ENCODE measurements at places on chromosomes 7 and 10.
A peak's percentile ranks its signal among the peaks of the same experiment; 100 is the strongest.

GRCh38 chr7:120931243-120931642 lies 19.3 kb upstream of the ING3 start:
- DNase-seq, result no peak

DNA sequence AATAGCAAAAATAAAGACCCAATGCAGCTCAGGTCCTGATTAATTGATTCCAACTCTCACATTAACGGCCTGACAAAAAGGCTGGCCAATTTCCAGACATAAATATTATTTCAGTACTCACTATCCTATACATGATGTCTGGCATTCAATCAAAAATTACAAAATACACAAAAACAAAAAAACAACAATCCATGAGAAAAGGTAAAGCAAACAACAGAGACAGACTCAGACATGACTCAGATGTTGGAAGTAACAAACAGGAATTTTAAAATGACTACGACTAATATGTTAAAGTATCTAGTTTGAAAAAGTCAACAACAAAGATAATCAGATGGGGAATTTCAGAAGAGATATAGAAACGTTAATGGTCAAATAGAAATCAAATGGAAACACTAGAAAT lies 152.8 kb downstream of the AMPH start:
- no peak for DNase-seq

DNA sequence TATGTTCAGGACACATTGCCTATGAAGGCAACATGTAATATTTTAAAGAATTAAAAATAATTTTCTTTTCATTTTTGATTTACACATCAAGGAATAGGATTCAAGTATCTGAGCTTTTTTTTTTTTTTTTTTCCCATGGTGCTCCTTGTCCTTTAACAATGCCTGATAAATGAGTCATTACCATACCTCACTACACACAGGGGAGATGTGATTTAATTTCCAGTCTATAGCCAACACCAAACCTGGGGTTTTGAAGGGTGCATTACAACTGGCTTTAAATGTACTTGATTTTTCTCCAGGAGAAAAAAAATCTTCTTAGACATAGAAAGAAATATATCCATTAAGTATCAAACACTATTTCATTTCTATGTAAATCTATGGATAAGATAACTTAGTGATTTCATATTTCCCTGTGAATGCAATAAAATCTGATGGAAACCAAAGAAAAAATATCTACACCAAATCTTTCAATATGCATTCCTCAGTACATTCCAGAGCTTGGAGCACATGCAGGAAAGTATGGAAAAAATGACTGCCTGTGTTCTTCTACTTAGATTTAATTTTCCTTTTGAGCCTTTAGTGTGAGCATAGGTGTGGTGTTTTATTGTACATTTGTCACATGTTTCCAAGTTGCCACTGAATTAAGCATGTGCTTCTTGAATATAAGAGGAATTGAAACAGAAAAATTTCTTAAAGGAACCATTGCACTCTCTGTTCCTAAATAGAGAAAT lies 204.8 kb upstream of the MEOX2 start:
- DNase-seq, result no peak

DNA sequence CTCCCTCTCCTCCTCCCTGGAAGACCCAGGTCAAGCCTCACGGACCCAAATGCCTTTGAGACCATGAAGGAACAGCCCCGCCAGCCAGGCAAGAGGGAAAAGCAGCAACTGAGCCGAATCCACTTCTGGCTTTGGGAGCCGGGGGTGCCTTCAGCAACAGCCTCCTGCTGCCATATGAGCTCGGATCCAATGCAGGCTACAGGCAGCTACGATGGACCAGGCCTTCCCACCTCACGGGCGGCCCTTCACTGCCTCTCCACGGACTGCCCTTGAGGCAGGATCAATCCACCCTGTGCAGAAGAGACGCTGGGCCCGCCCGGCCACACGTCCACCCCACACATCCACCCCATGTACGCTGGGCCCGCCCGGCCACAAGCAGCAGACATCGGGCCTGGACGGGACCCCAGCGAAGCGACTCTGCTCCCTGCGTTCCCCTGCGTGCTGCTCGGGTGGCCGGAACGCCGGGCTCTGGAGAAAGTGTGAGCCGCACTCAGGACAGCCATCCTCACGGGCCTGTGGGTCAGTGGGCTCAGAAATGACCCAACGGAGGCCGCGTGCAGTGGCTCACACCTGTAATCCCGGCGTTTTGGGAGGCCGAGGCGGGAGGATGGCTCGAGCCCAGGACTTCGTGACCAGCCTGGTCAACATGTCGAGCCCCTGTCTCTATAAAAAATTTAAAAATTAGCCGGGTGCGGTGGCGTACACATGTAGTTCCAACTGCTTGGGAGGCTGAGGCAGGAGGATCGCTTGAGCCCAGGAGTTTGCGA lies 82.0 kb downstream of the FOXL3 start:
- DNase-seq, result no peak

DNA sequence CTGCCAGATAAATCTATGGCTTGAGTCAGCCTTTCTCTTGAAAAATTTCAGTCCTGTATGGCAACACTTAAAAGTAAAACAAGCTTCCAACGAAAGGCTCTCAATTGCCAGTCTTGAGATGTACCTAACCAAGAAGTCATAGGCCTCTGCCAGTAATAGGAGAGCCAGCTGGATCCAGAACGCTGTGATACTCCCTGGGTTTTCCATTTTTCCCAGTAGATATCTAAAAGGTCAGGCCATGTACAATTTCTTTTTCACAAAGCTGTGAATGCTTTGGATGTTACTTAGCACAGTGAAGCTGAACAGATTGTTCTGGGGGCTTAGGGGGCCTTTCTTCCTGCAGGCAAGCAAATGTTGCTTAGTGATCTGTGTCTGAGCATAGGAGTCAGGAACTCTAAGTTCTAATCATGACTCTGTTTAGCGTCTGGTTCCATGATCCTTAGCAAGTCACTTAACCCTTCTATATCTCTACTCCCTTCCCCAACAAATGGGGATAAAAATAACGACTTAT lies 86.5 kb downstream of the ARMH3 start:
- DNase-seq, result no peak

DNA sequence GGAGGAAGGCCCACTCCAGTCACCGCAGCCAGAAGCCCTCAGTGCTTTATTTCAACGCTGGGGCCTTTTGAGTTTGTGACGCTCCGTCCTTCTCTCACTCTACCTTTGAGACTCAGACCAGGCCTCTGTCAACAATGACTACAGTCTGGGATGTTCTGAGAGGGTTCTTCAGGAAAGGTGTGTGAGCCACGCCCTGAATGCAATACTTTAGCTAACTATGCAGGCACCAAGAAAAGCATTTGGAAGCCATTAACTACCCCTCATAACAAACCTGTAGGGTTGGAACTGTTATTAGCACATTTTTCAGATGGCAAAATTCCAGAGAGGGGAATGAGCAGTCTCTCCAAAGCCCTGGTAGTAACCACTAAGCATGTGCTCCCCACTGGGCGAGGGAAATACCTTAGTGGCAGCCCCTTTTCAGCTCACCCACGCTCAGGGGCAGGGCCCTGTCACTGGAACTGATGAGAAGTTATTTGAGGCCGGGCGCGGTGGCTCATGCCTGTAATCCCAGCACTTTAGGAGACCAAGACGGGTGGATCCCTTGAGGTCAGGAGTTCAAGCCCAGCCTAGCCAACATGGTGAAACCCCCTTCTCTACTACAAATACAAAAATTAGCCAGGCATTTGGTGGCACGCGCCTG lies 5.7 kb upstream of the ARPC1B start:
- no peak for DNase-seq

- DNase-seq, result no peak
Measured at GRCh38 chr10:10872035-10872673, 145.5 kb upstream of the CELF2 start.

- DNase-seq, result no peak
Measured at GRCh38 chr7:101877882-101878591, 60.6 kb downstream of the CUX1 start.

- DNase-seq, result no peak
Measured at GRCh38 chr10:670990-671389, 18.5 kb downstream of the DIP2C start.

- peak; percentile 29 for DNase-seq
Measured at GRCh38 chr7:106022193-106022821, 59.2 kb downstream of the CDHR3 start.

GRCh38 chr10:78936412-78937342 lies 132.1 kb upstream of the ZMIZ1 start:
- DNase-seq, result no peak

DNA sequence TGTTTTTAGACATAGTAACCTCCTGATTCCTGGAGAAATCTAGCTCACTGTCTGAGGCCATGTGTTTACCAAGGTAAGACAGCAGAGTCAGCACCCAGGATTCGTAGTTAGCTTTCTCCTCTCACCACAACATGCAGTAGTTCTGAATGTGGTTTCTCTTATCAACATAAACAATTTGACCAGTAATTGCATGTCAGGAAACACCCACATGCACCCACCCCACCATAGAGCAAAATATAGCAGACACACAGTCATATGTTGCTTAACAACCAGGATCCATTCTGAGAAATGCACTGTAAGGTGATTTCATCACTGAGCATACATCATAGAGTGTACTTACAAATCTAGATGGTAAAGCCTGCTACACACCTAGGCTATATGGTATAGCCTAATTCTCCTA lies 1004.0 kb downstream of the ANKRD7 start:
- DNase-seq, result no peak

DNA sequence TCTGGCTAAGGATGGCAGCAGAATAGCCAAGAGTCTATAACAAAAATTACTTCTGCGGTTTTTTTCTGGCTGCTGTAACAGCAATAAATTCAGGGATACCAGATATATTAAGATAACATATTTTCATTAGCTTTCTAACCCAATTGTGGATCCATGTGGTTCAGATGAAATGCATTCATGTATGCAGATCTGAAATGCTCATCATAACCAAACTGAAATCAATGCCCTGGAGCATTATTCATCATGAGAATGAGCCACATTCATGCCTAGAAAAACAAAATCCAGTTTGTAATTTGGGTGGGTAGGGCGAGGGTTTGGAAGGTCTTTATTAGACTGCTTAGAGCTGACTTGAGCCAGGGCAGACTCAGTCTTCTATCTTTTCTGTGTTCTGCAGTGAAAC lies 69.8 kb upstream of the SEMA3A start:
- no peak for DNase-seq

DNA sequence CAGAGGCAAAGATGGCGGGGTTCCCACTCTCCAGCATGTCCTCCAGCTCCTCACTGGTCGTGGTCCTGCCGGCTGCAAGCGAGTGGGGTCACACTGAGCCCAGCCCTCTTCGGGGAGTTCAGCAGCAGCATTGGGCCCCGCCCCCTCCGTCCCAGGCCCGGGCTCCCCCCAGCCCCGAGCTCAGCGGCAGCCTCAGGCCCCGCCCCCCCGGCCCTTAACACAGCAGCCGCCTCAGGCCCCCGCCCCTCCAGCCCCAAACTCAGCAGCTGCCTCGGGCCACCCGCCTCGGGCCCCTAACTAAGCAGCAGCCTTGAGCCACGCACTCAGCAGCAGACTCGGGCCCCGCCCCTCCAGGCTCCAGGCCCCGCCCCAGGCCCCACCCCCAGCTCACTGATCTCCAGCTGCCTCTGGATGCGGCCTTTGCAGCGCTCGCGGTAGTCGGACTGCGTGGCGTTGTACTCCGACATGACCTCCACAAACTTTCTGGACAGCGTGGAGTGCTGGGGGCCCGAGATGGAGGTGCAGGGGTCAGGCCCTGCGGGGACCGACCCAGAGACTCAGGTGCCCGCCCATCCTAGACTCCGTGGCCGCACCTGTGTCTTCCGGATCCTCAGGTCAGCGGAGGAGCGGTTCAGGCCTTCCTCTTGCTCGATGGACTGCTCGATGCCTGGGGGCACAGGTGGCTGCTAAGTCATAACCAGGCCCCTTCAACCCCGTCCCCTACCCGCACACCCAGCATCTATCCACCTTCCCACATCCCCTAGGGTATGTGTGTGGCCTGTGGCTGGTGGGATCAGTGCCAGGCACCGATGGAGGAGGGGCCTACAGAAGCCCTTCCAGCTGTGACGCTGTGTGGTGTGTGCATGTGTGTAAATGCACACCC lies 15.5 kb downstream of the STX1A start:
- no peak for DNase-seq

GRCh38 chr7:26918241-26918640 lies 53.9 kb upstream of the SKAP2 start:
- no peak for DNase-seq

GRCh38 chr7:130160455-130160854 lies 44.8 kb downstream of the TMEM209 start:
- no peak for DNase-seq

- DNase-seq, result no peak
Measured at GRCh38 chr10:18079665-18080295, 60.4 kb upstream of the CACNB2 start.

GRCh38 chr7:37131855-37132254 lies 316.8 kb downstream of the ELMO1 start:
- no peak for DNase-seq

GRCh38 chr7:14596421-14596820 lies 306.1 kb downstream of the DGKB start:
- no peak for DNase-seq

GRCh38 chr7:42025635-42026375 lies 211.2 kb downstream of the GLI3 start:
- DNase-seq, result no peak

DNA sequence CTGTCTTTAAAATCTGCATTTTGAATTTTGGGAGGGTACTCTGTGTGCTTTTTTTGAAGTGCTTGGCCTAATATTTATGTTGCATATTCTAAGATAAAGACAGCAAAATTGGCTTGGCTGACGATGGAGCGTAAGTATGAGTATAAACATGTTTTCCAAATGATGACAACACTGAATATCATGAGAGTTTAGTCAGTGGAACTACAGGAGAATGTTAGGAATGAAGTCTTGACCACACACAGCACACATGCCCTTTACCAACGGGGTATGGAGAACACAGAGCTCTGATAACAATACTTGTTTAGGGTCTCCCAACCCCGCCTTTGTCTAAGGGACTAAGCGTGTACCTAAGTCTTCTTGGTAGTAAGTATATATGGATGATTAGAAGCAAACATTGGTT lies 253.9 kb upstream of the FZD8 start:
- no peak for DNase-seq

DNA sequence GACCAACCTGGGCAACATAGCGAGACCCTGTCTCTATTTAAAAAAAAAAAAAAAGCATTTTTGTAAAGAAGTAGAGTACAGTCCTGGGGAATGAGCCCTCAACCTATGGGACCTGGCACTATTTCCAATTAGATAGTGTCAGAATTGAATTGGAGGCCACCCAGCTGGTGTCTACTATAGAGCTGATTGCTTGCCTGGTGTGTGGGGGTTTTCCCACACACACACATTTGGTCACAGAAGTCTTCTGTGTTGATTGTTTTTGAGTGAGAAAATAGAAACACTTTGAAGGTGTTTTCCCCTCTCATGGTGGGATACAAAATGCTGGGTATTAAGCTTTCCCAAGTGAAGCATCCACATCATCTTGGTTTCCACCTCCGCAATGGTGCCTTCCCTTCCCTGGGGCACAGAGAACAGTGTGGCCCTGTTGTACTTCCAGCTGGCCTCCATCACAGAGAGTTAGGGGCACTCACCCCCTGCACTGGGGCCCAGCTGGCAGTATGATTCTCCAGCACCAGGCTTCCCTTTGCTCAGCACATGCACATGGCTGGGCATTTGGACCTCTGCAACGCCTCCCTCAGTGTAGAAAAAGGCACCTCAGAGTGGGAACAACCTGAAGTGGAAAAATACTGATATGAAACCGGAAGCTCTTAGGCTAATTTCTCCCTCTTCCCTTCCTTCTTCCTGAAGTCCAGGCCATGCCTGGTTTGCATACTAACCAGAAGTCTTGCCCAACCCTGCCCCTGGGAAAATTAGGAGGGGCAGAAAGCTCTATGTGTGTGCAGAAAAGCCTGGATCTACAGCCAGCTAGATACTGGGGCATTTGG lies 10.7 kb upstream of the NFKB2 start:
- DNase-seq, result no peak
